ENCODE measurements at places on chromosomes 3 and 15. TPM values are rescaled to one million over a fixed set of nuclear protein-coding genes. Genes with fewer than 3 reads are reported as not detected.

Gene ROBO2
- total RNA-seq = 0.26 TPM

Gene ARNT2
- total RNA-seq = 0.26 TPM

Gene FYCO1
- total RNA-seq = 7.9 TPM

Gene XCR1
- under 0.01 TPM for total RNA-seq

Gene CCR3
- total RNA-seq = not detected

Gene ADGRG7
- total RNA-seq = under 0.01 TPM

Gene PPP1R14D
- total RNA-seq = not detected

Gene MUC20
- 6.8 TPM for total RNA-seq

Gene LRRC15
- not detected for total RNA-seq

Gene LRRIQ4
- not detected for total RNA-seq

Gene PTH1R
- not detected for total RNA-seq
